ENCODE measurements at places on chromosomes 3 and 15. TPM values are rescaled to one million over a fixed set of nuclear protein-coding genes. Genes with fewer than 3 reads are reported as not detected.

NPRL2 gene
- 78.9 TPM for total RNA-seq

SMCO1 gene
- total RNA-seq: not detected

SNTN gene
- total RNA-seq: not detected

FANCD2OS gene
- not detected for total RNA-seq

RAD18 gene
- total RNA-seq: 19.8 TPM

HTR3E gene
- not detected for total RNA-seq

BCL6 gene
- total RNA-seq: 59.0 TPM

All from natural killer cell (primary cell).